HL-60 (cell line): ENCODE measurements at places on chromosomes 11 and 22.
A peak's percentile ranks its signal among the peaks of the same experiment; 100 is the strongest.

DNA sequence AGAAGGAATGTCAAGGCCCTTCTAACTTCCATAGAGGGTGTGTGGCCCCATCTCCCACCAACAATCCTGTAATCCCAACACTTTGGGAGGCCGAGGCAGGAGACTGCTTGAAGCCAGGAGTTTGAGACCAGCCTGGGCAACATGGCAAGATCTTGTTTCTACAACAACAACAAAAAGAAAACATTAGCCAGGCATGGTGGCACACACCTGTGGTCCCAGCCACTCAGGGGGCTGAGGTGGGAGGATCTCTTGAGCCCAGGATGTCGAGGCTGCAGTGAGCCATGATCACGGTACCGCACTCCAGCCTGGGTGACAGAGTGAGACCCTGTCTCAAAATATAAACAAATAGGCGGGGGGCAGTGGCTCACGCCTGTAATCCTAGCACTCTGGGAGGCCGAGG, 16.9 kb downstream of the TSPAN32 start:
- no peak for DNase-seq

DNA sequence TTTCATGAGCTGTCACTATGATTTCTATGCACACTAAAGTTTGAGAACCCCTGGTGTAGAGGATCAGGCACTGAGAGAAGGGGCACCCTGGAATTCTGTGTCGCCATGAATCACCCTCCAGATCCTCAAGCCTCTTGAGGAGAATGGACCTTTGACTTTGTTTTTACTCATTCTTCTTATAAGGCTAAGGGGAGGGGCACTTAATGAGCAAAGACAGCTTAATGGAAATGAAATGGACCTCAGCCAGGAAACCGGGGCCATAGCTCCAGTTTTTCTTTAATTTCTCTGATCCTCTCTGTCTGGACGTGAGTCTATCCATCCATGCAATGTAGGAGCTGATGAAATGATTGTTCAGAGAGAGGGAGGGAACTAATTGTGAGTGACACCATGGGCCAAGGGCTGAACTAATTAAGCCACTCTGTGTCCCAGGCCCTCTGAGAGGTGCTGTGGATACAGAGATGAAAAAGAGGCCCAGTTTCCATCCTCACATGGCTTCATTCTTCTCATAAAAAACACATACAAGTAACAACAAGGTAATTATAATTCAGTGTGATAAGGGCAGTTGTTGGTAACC, 32.8 kb downstream of the OR2AT4 start:
- no peak for DNase-seq

GRCh38 chr11:60786811-60787567, 1.9 kb downstream of the MS4A10 start:
- DNase-seq, result no peak

DNA sequence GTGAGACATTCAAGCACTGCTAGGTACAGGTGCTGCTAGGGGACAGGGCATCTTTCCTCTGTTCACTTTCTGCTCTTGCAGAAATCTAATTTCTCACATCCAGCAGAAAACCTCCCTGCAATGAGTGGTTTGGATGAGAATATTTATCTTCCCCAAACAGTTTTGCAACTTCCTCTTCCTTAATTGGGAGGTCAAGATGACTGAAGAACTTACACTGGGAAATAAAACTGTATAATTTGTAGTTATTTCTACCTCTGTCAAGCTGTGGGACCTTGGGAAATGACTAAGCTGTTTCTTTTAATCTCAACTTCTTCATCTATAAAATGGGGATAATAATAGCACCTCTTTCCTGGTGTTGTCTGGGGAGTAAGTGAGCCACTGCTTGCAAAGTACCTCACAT, 69.8 kb downstream of the PRR5L start:
- no peak for DNase-seq

GRCh38 chr11:65640483-65641296, 2.8 kb downstream of the SIPA1 start:
- DNase-seq, result peak; percentile 96

DNA sequence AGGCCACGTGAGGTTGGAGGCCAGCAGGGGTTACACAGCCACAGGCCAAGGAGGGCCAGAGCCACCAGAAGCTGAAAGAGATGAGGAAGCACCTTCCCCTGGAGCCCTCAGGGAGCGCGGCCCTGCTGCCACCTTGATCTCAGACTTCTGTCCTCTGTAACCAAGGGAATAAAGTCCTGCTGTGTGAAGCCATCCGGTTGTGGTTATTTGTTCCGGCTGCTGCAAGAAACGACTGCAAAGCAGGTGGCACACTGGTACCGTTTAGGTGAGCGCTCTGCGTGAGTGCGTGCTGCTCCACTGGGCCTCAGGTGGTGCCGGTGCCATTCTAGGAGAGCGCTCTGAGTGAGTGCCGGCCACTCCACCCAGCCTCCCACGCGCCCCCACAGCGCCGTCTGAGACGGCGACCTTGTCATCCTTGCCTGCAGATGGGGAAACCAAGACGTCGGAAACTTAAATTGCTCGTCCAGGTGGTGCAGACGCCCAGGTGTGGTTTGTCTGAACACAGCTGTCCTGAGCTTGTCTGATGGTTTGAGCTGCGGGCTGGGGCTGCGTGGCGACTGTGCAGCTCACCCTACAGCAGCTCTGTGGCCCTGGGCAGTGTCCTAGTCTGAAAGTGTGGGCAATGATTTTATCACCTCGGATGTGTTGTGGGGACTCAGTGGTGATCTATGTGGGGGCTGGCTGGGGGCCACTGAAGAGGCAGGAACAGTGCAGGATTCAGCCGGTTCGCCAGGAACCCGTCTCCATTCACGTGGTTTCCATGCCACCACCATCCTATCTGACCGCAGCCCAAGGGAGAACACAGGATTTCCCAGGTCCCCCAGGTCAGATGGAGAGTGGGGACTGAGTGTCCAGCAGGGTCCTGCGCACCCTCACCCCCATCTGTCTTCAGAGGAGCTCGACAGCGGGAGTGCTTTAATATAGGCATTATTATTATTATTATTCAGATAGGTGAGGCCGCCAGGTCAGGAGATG, 4.6 kb upstream of the MRGPRG start:
- peak; percentile 24 for DNase-seq

- DNase-seq, result no peak
Measured at GRCh38 chr11:102564110-102564509, 33.6 kb upstream of the MMP7 start.

DNA sequence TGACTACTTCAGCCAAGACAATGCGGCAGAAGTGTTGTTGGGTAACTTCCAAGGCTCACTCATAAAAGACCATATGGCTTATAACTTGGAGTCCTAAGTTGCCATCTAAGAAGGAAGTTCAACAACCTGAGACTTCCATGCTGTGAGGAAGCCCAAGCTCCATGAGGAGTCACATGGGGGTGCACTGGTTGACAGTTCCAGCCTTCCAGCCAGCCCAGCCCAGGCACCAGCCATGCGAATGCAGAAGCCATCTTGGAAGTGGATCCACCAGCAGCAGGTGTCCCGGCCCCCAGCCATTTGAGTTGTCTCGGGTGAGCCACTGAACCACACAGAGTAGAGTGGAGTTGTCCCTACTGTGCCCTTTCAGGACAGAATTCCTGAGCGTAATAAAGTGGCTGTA, 32.8 kb upstream of the WNT7B start:
- DNase-seq, result no peak

GRCh38 chr22:31942091-31942490, 2.2 kb upstream of the YWHAH start:
- no peak for DNase-seq

GRCh38 chr11:10603721-10604297, 35.3 kb upstream of the LYVE1 start:
- no peak for DNase-seq

GRCh38 chr22:44753189-44754042, 1.0 kb downstream of the ARHGAP8 start:
- DNase-seq, result no peak

- no peak for DNase-seq
Measured at GRCh38 chr11:26188554-26188953, 143.4 kb upstream of the ANO3 start.

- no peak for DNase-seq
Measured at GRCh38 chr11:2529173-2529572, 84.4 kb downstream of the KCNQ1 start.

GRCh38 chr11:59180168-59180776, 8.3 kb downstream of the DTX4 start:
- no peak for DNase-seq

DNA sequence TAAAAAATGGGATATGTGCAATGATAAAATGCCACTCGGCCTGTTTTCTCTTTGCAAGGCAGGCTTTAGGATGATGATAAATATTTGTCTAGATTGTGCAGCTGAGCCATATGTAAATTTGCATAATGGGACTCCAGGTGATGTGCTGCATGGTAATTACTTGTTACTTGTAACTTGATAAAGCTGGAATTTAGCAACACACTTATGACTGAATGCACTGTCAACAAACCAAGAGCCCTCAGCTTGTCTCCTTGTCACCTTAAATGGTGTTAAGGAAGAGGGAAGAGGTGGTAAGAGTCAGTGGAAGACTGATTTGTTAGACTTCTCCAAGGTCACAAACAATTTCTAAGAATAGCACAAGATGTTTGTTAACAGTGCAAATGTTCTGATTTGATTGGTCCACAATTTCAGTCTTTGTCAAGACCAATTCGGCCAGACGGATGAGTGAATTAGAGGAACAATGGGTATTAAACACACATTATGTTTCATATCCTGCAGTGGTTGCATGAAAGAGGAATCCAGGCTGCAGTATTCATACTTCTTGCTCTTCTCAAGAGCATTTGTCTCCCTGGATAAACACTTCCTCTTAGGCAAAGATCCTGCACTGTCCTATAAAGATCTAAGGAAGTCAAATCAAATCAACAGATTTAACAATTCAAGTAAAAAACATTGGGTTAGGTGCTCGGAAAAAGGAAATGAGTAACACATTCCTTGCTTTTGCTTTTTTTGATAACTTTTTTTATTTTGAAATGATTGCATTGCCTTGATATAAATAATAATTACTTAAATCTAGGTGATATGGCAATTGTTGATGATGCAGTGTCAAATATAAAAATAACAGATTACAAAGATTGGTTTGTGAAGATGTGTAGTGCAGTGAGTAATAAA, 448.3 kb upstream of the DDI1 start:
- no peak for DNase-seq

DNA sequence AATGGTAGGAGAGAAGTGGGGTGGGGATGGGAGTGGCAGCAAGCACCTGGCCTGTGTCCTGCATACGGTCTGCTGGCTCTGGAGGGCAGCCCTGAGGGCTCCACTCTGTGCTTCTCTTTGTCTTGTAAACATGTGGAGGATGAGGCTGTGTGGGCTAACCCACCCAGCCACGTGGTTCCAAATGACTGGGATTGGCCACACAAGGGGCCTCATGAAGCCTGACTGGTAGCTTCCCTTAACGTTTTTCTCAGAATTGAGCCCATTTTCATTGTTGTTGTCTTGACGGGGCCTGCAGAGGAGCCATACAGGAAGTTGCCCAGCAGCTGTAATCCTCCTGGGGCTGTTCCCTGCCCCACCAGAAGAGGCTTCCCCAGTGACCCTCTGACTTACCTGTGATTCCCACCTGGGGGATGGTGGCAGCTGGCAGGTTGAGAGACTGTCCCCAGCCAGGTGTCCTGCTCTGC, 18.0 kb downstream of the DERL3 start:
- no peak for DNase-seq

DNA sequence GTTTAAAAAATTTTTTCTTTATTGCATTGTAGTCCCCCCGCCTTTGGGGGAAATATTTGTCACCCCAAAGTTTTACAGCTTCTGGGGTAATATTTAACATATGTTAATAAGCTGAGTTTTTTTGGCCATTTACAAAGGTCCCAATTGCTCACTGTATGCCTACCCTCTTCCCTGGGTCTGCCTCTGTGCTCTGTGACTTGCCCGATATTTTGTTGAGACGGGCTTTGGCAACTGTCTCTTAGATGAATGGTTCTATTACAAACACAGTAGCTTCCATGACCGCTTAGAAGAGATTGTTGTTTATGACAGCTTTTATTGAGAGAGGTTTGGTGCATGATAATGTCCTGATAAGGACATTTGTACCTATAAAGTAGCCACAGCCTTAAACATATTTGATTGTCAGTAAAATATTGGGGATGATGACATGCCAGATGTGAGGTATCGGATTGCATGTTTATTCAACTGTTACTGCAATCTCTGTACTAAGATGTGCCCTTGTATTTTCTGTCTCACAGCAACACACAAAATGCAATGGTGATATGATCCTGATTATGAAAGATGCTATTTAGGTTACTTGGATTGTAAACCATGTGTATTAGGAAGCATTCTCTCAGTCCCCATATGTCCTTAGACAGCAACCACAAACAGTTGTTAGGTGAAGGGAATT, 103.1 kb downstream of the TEAD1 start:
- DNase-seq, result no peak

DNA sequence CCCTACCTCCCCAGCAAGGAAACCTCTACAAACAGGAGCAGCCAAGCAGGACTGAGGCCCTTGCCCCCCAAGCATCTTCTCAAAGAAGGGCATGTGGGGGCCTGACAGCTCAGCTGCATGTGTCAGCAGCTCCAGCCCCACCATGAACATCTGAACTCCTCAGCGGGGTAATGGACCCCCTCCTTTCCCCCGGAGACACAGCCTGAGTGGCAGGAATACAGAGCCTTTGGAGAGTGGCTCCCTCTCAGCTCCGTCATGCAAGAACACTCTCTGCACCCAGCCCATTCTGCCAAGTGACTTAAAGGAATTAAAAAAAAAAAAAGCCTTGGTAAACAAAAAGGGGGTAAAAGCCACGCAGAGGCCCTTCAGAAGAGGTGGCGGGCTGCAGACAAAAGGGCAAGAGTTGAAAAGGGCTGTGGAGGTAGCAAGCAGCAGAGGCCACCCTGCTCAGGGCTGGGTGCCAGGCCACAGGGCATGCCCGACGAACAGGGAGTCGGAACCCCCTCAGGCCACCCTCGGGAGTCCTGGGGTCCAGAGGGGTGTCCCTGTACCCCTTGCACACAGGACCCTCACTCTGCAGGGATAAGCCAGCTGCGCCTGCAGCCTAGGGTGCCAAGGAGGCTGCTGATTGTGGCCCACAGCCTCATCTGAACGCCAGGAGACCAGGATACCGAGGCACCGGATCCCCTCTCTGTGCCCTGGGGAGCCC, 62.5 kb downstream of the MACROD1 start:
- no peak for DNase-seq

- no peak for DNase-seq
Measured at GRCh38 chr11:10584071-10584501, 15.6 kb upstream of the LYVE1 start.

GRCh38 chr11:118530683-118531596, at the start of gene TMEM25:
Gene TMEM25, plus strand, starts transcription at chr11:118531192. Its CDS starts 610 bp downstream, at chr11:118531802.
- DNase-seq, result no peak

DNA sequence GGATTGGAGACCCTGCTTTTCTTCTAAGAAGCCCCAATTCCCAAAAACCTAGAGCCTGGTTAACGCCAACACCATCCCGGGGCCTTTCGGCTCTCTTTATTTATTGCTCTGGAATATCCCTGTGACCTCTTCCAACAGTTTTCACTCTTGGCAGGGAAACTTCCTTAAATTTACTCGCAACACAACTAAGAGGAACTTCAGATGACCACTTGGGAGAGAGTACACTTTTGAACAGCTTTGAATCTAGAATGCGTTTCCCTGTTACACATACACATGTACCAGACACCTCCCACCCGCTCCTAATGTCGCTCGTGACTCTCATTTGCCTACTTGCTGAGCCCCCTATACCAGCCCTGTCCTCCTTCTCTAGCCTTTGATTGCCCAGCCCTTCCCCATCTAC, 19.4 kb downstream of the TUBA8 start:
- no peak for DNase-seq

- DNase-seq, result no peak
Measured at GRCh38 chr22:46848197-46848596, 85.7 kb downstream of the TBC1D22A start.

- no peak for DNase-seq
Measured at GRCh38 chr11:129248618-129249017, 56.5 kb upstream of the ARHGAP32 start.
